ENCODE measurements at places on chromosomes 5 and 9.

DNA sequence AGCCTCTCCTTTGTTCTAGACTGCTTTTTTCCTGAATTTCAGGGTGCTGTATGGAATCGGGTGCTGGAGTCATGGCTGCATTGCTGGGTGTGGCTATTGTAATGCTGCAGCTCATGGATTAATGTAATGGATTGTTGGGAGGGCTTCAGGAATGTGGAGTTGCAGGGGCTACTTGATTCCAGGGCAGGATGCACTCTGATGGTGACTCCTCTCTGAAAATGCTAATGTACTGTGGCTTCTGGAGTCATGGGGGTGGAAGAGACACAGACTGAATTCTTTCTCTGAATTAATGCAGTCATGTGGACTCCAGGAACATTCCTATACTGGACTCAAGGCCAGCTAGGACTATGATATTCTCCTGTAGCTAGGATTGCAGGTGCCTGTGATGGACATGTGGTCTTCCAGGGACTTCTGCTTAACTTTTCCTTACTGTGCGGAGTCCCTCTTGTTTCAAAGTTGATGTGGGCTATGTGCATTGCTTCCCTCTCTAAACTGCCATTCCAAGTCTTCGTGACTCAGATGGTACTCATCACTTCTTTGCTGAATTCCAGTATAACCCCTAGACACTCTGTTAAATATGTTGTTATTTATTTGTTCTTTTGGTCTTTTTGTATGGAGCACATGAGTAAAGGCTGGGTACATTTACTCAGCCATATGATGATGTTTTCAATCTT lies 396.2 kb downstream of the KCTD16 start:
- no peak for DNase-seq

- no peak for DNase-seq
Observed at GRCh38 chr5:76692274-76692540, 23.7 kb upstream of the F2R start.

GRCh38 chr5:59709846-59710245 lies 183.7 kb downstream of the PDE4D start:
- DNase-seq: no peak

DNA sequence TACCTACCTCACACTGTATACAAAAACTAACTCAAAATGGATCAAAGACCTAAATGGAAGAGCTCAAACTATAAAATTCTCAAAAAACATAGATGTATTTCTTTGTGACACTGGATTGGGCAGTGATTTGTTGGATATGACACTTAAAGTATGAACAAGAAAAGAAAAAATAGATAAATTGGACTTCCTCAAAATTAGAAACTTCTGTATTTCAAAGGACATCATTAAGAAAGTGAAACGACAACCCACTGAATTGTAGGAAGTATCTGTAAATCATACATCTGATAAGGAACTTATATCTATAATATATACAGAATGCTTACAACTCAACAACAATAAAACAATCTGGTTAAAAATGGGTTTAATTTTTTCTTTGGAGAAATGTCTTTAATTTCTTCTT lies 96.7 kb downstream of the NRG2 start:
- no peak for DNase-seq

DNA sequence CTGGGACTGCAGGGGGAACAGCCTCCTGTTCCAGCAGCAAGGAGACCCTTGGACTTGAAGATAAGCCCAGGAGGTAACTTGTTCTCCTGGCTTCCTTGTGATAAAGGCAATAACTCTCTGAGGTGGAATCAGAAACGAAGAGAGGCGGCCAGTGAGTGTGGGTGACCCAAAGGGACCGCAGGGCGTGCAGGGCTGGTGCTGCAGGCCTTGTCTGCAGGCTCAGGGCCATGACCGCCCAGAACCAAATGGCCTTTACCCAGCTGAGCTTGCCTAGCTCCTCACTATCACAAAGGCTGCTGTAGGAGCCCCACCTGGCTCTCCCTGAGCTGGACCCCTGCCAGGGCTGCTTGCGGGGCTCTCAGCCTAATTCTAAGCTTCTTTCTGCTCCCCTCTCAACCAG lies 72.5 kb downstream of the NDFIP1 start:
- DNase-seq: no peak

DNA sequence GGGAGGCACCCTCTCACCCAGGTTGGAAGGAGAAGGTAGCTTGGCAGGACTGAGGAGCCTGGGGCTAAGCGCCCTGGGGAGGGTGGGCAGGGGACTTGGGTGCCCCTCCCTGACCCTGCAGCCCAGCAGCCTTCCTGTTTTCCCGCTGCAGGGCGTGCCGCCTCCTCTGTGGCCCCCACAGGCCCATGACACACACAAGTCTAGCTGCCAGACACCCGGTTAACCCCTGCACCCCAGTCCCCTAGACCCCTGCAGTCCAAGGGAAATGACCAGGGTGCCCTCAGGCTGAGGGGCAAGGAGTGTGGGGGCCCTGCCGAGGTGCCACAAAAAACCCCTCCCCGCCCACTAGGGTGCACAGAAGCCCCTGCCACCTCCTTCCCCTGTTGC lies 33.0 kb downstream of the GOLGA2 start:
- DNase-seq: no peak

GRCh38 chr5:72138943-72139521 lies 31.8 kb downstream of the MAP1B start:
- DNase-seq: no peak

- no peak for DNase-seq
Observed at GRCh38 chr5:140513124-140513523, 34.3 kb upstream of the EIF4EBP3 start.

DNA sequence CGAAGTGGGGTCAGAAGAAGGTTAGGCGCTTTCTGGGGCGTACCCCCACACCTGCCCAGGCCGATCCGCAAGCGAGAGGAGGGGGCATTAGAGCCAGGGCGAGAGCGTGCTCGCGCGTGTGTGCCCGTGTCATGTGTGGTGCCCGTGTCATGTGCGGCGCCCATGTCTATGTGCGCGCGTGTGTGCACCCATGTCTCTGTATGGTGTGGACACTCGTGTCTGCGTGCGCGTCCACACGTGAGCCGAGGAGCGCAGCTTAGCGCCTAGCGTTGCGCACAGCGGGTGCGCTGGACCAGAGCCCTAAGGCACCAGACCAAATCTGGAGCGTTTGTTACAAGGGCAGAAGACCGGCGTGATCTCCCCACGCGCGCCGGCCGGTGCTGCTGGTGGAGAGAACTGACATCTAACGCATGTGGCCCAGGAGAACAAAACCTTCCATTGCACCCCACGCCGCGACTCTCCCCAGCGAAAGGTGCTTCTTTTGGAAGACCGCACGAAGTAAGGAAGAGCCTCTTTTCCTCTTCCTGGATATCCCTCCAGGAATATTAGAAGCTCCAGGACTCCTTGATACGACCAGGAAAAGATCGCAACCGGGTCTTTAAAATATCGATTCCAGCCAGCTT lies 644 bp downstream of the NIM1K start:
- no peak for DNase-seq

DNA sequence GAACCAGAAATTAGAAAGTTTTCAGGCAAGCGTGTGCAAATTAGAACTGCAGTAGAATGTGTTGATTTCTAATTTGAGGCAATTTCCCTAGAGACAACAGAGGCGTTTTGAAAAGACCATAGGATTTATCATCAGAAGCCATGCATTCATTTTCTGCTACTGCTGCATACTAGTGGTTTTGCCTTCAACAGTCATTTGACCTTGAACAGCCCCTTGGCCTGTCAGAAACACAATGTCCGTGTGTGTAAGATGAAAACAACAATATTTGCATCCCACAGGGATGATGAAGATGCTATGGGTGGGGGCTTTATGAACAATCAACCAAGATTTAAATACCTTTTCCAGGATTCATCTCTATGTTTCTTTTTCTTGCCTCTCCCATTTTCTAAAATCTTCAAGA lies 73.7 kb downstream of the PDE4D start:
- DNase-seq: no peak

- no peak for DNase-seq
Observed at GRCh38 chr9:137660144-137660543, 41.3 kb downstream of the EHMT1 start.

GRCh38 chr5:138466125-138466899 lies 1.0 kb downstream of the EGR1 start:
- no peak for DNase-seq

GRCh38 chr5:120228262-120229031 lies 235.7 kb upstream of the PRR16 start:
- DNase-seq: no peak
